ENCODE measurements at places on chromosomes 4 and X. TPM values are rescaled to one million over a fixed set of nuclear protein-coding genes. Genes with fewer than 3 reads are reported as not detected.

Gene SPATA4
- 0.05 TPM for total RNA-seq

Gene SMIM10
- total RNA-seq = not detected

Gene PRMT9
- total RNA-seq = 6.3 TPM

Gene ADH7
- total RNA-seq = not detected

Measured in A375 (cell line).